ENCODE measurements at places on chromosomes 11 and 22. TPM values are rescaled to one million over a fixed set of nuclear protein-coding genes. Genes with fewer than 3 reads are reported as not detected.

GRCh38 chr22:37137903-37138665, 11.6 kb downstream of the IL2RB start:
- no peak for DNase-seq

- no peak for DNase-seq
These were observed 2.2 kb upstream of the SIGIRR start for GRCh38 chr11:416757-417621.

DNA sequence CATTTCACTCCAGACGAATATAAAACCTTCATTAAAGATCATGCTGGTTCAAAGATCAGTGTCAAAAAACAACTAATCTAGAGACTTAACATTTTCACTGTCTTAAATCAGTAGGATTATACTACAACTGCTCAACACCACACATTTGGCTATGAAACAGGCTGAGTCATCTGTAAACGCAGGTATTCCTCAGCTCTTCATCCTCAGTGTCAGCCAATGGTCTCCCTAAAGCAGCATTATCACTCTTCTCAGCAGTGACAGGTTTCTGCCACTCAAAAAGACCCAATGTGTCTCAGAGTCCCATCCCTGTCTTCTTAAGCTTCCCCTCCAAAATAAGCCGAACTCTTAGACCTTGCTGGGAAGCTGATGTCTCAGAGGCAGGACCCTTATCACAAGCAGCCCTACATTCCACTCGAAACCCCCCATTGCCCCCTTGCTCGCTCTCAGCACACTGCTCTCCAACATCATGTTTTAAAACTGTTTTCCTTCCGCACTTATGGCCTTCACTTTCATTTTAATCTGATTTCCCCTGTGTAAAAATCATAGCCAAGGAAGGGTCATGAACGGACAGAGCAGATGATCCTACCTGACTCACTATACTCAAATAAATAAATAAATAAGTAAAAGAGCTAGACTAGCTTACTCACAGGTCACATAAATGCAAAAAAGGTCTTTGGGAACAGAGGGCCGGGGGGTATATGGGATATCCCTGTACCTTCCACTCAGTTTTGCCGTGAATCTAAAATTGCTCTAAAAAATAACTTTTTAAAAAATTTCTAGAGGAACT, 23.0 kb downstream of the CDON start:
- no peak for DNase-seq

DNA sequence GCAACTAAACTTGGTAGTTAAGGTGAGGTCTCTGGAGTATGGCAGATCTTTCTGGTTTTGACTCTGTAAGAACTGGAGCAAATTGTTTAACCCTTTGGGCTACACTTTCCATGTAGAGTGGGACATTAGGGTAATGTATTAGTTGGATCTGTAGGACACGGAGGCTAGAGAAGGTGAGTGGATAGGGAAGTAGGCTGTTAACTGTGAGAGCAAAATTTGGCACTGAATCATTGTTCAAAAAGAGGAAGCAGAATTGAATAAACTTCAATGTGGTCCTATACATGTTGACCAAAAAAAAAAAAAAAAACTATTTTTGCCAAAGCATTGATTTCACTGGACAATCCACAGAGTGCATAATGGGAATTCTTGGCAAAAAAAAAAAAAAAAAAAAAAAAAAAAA, 370.2 kb upstream of the CHORDC1 start:
- no peak for DNase-seq

GRCh38 chr11:17637901-17638300, 81.5 kb upstream of the MYOD1 start:
- DNase-seq = no peak

- DNase-seq = peak; percentile 92
These were observed 105.8 kb upstream of the SLC5A12 start for GRCh38 chr11:26827567-26828081.

GRCh38 chr22:36548606-36549005, 19.6 kb upstream of the EIF3D start:
- no peak for DNase-seq

Gene FAM227A
- 8.9 TPM for total RNA-seq

GRCh38 chr11:47488111-47488510, 39.2 kb upstream of the RAPSN start:
- DNase-seq = no peak

GRCh38 chr11:2091112-2091746, 48.0 kb downstream of the IGF2 start:
- DNase-seq = no peak

Gene OR4D11
- not detected for total RNA-seq

GRCh38 chr11:77866336-77866735, 45.4 kb downstream of the AAMDC start:
- no peak for DNase-seq

GRCh38 chr11:19845626-19846025, 133.0 kb downstream of the NAV2 start:
- DNase-seq = no peak

DNA sequence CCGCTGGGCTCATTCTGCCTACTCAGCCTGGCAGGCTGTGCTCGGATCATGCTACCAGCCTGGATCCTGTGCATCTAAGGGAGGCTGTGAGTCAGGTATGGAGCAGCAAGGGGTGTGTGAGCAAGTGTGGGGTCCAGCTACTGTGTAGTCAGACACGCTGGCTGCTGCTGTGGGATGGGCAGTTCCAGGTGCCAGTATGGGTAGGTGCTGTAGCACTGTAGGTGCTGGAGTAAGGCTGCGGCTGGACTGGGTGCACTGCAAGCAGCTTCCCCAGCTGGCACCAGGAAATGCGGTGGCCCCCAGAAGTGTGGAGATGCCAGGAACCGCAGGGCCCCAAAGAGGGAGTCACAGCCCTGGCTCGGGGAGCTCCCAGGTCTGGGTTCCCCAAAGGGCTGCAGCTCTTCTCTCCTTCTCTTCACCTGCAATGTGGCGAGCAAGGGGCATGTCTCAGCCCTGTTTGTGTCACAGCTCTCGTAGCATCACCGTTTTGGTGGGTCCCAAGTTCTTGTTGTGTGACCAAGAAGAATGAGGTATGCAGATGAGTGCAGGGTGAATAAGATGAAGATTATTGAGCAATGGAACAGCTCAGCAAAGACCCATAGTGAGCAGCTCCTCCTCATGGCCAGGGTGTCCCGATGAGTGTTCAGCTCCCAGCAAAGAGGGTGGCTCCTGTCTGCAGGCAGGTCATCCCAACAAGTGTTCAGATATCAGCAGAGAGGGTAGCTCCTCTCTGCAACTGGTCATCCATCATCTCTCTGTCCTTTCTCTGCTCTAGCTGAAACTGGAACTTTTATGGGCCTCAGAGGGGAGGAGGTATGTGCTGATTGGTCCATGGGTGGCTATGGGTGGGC, 462.9 kb downstream of the TBC1D22A start:
- no peak for DNase-seq

Gene FGF19
- not detected for total RNA-seq

Gene KCNQ1
- total RNA-seq = 0.35 TPM

Gene MS4A14
- total RNA-seq = not detected

GRCh38 chr11:74909812-74910211, 39.1 kb downstream of the XRRA1 start:
- no peak for DNase-seq

- DNase-seq = no peak
These were observed 1122.3 kb downstream of the BRD1 start for GRCh38 chr22:48705159-48705916.

Gene RBMXL2
- total RNA-seq = not detected

- DNase-seq = no peak
These were observed 2171.4 kb downstream of the LRRC4C start for GRCh38 chr11:39288011-39288410.

Gene IL18BP
- total RNA-seq = 4.8 TPM

DNA sequence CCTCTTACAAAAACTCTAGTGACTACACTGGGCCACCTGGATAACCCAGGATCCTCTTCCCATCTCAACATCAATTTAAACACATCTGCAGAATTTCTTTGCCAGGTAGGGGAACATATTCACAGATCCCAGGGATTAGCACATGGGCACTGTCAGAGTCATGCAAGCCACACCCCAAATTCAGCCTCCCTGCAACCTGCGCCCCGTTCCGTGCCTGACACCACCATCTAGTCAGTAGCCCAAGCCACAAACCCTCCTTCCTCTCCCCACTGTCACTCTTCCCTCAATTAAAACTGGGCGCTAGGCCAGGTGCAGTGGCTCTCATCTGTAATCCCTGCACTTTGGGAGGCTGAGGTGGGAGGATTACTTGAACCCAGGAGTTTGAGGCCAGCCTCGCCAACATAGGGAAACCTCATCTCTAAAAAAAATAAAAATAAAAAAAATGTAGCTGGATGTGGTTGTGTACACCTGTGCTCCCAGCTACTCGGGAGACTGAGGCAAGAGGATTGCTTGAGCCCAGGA, 6.4 kb downstream of the FADD start:
- DNase-seq = no peak

Gene SCUBE1
- 0.10 TPM for total RNA-seq

GRCh38 chr22:41352058-41352457, 29.7 kb upstream of the TEF start:
- peak; percentile 40 for DNase-seq

DNA sequence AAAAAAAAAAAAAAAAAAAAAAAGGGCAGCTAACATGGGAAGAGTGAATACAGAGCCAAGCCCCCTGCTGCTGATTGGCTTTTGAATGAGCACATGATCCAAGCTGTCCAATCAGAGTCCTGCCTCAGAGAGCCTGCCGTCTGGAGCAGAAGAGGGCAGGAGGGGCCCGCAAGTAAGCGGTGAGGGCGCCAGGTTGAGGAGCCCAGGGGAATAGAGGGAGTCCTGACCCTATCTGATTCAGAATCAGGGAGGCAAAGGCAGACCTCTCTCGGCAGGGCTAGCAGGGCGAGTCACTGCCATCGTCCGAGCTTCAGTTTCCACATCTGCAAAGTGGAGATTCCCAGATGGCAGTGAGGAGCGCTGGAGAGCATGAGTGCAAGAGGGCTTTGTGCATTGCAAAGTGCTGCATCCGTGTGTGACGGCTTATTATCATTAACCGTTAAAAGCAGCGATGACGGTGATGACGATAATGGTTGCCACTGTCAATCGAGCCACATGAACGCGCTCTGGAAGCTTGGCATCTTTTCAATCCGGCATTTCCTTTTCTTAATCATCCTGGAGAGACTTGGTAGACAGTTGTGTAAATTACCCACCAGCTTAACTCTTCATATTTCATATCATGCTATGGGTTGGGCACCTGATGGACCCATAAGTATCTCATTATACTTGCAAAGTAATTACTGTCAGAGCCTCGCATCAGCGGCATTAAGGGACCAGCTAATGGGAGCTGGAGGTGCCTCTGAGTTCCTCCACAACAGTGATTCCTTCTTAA, 68.6 kb upstream of the ATXN10 start:
- peak; percentile 33 for DNase-seq

DNA sequence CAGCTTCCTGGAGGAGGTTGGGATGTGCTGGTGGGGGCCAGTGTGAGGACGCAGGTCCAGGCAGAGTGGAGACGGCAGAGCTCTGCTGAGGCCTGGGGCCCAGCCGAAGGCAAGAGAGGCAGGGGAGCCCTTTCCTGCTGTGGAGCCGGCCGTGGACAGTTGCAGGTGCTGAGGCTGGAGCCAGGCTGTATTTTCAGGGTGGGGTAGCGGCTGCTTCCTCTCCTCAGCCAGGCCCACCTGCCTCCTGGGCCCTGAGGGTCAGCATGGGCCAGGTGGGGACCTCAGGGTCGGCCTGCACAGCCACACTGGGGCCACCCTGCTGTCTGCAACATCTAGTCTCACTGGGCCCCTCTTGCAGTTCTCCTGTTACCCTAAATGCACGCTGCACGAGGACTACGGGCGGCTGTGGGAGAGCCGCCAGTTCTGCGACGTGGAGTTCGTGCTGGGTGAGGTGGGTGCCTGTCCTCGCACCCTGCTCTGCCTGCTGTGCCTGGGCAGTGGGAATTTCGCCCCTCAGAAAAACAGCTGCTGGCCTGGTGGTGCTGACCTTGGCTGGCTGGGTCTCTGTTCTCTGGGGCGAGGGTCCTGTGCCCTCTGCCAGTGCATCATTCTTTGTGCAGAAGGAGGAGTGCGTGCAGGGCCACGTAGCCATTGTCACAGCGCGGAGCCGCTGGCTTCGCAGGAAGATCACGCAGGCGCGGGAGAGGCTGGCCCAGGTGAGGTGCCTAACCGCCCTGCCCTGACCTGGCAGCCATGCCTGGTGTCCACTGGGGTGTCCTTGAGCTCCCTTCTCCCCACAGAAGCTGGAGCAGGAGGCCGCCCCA, 8.4 kb downstream of the THAP7 start:
- no peak for DNase-seq

Gene RCOR2
- 0.35 TPM for total RNA-seq

GRCh38 chr22:45323695-45324094, 14.0 kb downstream of the FAM118A start:
- DNase-seq = no peak

Measured in renal cortical epithelial cell (primary cell).